ENCODE measurements at places on chromosomes 2 and 18.

GRCh38 chr2:148484066-148484465 lies 160.5 kb upstream of the EPC2 start:
- no peak for DNase-seq

GRCh38 chr2:47616506-47616905 lies 166.4 kb upstream of the MSH6 start:
- no peak for DNase-seq

DNA sequence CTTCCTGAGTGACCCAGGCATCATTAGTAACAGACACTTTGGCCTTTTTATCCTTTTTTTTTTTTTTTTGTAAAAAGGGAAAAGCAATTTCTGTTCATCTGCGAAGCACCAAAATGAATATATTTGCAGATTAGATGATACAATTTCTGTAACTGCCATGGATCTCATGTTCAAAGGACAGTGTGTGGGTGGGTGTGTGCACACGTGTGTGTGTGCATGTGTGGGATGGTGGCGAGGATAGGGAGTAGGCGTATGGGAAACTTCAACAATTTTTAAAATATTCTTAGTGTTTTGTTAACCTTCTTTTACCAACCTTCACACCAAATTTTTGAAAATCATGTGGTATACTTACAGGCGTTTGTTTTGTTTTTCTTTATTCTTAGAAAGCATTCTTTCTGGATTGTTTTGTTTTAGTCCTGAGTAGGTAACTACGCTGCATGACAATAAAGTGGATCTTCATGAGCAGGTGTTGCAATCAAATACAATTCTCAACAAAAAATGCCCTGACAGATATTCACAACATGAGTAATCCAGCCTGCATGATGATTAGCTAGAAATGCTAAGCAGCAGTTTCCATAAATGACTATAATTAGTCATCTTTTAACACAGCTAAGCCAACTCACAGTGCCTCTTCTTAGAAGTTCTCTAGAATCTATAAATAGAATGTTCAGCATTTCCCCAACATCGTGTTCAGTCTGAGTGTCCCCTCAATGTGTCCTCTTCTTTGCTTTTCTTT lies 53.5 kb upstream of the RMDN2 start:
- peak; percentile 29 for DNase-seq

DNA sequence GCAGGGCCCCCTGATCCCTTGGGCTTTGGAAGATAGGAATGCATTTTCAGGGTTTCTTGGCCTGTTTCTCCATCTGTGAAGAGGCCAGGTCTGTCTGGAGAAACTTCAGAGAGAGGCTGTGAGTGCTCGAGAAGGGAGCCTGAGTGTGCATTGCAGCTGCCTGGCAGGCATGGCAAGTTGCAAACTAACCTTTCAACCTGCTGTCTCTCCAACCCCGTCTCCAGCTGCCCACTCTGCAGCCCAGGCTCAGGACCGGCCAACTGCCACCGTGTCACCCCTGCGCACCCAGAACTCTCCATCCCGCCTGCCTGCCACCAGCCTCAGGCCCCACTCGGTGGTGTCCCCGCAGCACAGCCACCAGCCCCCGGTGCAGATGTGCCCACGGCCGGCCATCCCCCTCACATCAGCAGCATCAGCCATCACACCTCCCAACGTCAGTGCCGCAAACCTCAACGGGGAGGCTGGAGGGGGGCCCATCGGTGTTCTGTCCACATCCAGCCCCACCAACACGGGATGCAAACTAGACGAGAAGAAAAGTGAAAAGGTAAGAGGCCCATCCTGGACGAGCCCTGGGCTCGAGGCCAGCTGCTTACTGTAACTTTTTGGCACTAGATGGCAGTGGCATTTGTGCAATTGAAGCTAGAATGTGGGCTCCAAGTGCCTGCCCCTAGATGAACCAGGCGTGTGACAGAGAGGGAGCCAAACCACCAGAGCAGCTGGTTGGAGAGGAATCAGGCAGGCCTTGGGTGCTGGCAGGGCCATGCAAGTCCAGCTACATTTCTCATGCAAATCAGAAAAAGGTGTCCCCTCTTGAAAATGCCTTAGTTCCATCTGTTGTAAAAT lies 164.6 kb downstream of the SEPTIN10 start:
- DNase-seq: no peak

DNA sequence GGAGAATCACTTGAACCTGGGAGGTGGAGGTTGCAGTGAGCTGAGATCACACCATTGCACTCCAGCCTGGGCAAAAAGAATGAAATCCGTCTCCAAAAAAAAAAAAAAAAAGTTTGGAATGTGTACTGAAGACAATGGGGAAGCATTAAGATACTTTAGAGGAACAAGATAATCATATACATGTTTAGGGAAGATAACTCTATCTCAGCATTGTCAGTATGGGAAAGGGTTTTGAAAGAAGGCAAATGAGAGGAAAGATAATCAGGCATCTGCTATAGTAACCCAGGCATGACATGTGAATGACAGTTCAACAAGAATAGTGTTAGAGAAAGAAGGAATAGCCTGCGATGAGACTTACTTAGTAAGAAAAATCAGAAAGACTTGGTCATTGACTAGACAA lies 112.0 kb downstream of the ATAD2B start:
- no peak for DNase-seq

GRCh38 chr18:38611036-38611964 lies 1045.7 kb upstream of the CELF4 start:
- peak; percentile 71 for DNase-seq

DNA sequence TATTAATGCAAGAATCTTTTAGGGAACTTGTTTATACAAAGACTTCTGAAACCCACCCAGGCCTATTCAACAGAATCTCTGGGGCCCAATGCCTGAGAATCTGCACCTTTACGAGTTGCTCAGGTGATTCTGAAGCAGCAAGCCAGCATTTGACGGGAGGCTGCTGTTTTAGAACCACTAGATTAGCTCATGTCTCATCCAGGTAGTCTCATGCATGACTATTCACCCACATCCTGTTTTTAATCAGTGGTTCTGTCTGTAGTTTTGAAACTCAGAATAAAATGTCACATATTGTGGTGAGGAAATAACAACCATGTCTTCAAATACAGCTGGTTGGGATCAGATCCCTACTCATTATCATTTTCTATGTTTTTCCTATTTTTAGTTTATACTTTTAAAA lies 39.5 kb downstream of the CYTIP start:
- peak; percentile 65 for DNase-seq

DNA sequence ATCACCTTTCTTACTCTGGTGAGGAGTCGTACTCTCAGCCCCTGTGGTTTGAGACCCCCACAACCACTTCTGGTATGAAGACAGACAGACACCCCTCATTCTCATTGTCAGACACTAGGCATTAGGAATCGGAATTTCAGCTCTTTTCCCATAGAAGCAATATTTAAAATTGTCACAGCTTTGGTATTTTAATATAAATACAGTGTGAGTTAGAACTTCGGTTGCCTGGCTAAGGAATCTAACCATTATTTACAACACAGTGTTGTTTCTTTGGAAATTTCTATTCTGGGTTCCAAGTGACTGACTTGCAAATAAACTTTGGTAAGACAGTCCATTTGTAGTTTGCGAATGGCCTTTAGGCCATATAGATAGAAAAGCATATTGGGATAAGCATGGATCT lies 318.1 kb downstream of the PARD3B start:
- no peak for DNase-seq

GRCh38 chr2:127012215-127012614 lies 94.7 kb downstream of the BIN1 start:
- DNase-seq: no peak

DNA sequence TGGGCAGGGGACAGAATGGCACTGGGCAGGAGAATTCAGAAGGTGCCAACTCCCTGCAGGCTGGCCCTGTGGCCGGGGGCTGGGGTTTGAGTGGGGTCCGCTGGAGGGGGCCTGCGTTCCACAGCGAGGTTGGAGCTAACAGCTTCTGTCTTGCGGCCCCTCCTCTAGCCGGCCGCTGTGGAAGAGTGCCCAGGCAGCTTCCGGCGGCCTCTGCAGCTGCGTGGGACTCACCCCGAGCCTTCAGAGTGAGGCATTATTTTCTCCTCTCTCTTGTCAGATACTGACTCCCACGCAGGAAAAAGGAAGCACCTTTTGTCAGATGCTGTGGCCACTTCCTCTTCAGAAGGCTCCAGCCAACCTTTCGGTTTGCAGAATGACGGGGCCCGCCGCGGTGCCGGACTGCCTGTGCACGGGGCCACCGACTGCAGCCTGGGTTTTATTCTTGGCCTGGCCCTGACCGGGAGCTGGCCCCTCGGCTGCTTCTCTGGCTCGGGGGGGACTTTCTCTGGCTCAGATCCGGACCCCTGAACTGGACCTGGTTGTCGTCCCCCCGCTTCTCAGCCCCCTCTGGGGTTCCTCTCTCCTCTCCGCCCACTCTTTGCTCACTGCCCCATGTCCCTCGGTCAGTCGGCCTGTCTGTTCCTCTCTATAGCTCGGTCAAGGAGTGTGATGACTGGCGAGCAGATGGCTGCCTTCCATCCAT lies 40.1 kb downstream of the ARHGAP25 start:
- DNase-seq: peak; percentile 78

- no peak for DNase-seq
These were observed 228.3 kb upstream of the SIX3 start for GRCh38 chr2:44713170-44713569.

GRCh38 chr2:204251998-204252376 lies 293.3 kb upstream of the PARD3B start:
- DNase-seq: no peak

DNA sequence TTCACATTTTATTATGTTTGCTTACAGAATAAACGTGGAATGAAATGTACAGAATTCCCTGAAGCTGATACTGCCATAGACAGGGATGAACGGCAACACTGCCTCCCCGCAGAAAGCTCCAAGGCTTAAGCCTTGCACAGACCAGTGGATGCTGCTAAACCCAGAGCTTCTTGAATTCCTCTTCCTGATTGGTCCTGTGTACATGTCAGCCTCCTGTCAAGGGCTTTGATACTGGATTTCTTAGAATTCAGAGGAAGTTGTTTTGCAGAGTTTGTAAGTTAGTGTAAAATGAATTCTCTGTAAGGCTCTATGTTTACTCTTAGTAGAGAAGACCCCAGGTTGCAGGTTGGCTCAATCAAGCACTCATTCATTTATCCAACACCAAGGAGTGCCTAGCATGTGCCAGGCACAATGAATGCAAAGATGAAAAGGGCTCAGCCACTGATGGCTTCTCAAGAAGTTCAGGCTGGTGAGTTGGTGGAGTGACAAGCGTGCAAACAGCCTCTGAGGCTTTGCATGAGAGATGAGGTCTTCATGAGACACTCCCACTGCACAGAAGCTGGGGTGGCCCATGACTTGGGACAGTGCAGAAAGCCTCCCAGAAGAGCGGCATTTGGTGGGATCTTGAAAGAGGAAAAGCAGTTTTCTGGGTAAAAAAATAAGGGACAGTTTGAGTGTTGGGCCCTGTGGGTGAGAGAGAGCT lies 50.4 kb downstream of the ACKR3 start:
- DNase-seq: no peak

DNA sequence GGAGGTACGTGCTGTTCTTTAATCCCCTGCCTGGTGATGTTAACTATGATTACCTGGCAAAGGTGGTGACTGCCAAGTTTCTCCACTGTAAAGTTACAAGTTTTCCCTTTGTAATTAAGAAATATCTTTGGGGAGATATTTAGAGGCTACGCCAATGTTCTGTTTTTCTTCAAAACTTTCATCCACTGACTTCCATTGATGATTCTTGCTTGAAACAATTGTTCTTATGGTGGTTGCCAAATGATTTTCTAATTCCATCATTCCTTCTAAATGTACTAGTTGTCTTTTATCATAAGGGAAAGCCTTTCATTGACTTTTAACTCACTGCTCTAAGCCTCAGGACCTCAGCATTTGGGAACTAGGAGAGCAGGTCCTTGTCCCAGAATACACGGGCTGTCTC lies 205.5 kb downstream of the SMAD7 start:
- no peak for DNase-seq

GRCh38 chr2:238391042-238391689 lies 35.6 kb upstream of the ASB1 start:
- no peak for DNase-seq

DNA sequence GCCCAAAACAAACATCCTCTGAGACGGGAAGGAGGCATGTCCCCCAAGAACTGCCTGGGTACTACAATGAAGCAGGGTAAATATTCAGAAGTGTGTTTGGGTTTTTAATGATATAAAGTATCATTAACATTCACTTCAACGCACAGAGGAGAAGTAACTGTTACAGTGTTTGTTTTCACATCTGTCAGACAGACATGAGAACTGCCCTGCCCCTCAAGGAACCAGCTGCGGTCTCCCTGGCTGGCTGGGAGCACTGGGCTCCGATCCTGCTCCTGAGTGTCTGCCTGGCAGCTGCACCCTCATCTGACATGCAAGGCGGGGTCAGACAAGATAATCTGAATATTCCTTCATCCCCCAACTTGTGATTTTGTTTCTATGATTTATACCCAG lies 75.6 kb downstream of the MBP start:
- no peak for DNase-seq

- DNase-seq: no peak
These were observed 29.1 kb upstream of the RNU4ATAC start for GRCh38 chr2:121501554-121501953.

- DNase-seq: no peak
These were observed 12.8 kb downstream of the PSMD1 start for GRCh38 chr2:231069379-231070054.

DNA sequence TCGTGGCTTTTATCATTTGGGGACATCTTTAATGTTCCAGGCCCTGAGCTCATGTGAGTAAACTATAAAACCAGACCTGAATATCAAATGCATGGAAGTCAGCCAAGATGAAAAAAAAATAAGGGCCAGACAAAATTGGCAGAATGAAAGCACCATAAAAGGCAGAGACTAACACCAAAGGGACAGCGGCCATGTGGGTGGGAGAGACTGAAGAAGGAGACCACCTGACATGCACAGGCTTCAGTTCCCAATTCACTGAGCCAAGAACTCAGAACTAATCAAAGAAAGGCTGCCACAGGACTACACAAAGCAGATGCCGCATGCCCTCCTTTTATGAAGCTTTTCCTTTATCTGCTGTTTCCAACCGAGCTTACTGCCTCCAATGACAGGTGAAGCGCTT lies 267.1 kb downstream of the RAD51AP2 start:
- DNase-seq: no peak

DNA sequence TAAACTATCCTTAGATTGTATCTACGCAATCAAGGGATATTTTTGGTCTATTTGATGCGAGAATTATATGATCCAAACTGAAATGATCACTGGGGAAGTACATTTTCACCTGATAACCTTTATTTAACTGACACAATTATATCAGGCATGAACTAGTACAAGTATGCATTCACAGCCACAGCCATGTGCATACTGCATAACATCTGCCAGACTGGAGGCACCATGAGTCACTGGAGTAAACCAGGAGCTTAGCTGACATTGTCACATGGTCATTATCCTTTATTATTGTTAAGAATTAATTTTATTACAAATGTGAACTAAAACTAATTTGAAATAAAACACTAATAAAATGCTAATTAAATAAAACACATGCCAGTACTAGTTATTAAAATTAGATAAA lies 1127.1 kb downstream of the DPP10 start:
- no peak for DNase-seq

Measured in GM12864 (cell line).